ENCODE measurements at places on chromosomes 3 and 15.

GRCh38 chr3:16504692-16505091, 8.8 kb downstream of the RFTN1 start:
- no peak for DNase-seq

GRCh38 chr15:78049691-78050440, 27.6 kb downstream of the TBC1D2B start:
- no peak for DNase-seq

- no peak for DNase-seq
These were observed 111.4 kb upstream of the TOPAZ1 start for GRCh38 chr3:44130249-44130648.

GRCh38 chr15:55434989-55435825, 26.9 kb downstream of the PIERCE2 start:
- DNase-seq: no peak

DNA sequence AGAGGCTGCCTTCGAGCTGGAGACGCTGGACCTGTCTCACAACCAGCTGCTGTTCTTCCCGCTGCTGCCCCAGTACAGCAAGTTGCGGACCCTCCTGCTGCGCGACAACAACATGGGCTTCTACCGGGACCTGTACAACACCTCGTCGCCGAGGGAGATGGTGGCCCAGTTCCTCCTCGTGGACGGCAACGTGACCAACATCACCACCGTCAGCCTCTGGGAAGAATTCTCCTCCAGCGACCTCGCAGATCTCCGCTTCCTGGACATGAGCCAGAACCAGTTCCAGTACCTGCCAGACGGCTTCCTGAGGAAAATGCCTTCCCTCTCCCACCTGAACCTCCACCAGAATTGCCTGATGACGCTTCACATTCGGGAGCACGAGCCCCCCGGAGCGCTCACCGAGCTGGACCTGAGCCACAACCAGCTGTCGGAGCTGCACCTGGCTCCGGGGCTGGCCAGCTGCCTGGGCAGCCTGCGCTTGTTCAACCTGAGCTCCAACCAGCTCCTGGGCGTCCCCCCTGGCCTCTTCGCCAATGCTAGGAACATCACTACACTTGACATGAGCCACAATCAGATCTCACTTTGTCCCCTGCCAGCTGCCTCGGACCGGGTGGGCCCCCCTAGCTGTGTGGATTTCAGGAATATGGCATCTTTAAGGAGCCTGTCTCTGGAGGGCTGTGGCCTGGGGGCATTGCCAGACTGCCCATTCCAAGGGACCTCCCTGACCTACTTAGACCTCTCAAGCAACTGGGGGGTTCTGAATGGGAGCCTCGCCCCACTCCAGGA, 21.1 kb downstream of the NRROS start:
- DNase-seq: no peak

- peak; percentile 5 for DNase-seq
These were observed 451.1 kb upstream of the KCNMB2 start for GRCh38 chr3:178084938-178085816.

GRCh38 chr3:129378949-129379348, 49.5 kb downstream of the EFCAB12 start:
- no peak for DNase-seq

GRCh38 chr3:59374091-59374817, 324.4 kb upstream of the CFAP20DC start:
- DNase-seq: no peak

- no peak for DNase-seq
These were observed 334 bp upstream of the IGSF11 start for GRCh38 chr3:119035014-119035346.

DNA sequence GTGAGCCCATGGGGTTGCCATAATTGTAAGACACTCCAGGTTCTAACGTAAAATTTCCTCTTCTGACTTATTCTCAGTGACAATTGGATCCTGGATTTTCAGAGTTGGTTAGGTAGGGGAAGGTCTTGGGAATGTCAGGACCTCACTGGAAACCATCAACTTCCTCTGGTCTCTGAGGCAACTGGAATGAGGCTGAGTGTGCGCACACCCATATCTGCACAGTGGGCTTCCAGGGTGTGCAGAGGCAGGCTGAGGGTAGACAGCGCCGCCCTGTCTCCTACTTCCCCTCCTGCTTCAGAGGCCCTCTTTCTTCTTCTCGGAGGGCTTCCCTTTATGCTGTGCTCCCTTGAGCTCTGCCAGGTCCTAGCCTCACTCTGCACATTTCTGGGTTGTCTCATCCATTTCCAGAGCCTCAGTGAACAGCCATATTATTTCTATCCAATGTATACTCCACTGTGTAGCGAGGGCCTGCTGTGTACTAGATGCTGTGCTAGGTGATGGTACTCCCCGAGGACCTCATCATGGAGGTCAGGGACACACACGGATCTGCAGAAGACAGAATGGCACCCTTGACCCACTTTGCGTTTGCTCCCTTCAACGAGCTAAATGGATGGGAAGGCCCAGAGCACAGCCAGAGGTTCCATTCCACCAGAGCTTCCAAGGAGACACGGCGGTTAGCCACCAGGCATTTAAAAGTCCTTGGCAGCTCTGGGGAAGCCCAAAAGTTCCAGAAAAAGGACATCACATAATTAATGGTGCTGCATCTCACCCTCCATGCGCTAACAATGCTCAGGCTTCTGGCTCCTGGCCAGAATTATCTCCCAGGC, 18.3 kb downstream of the ACAA1 start:
- DNase-seq: no peak

GRCh38 chr3:81953111-81953510, 191.7 kb upstream of the GBE1 start:
- DNase-seq: no peak

GRCh38 chr3:175777495-175777894, 918.4 kb downstream of the NAALADL2 start:
- DNase-seq: no peak

GRCh38 chr15:64441852-64442251, 18.5 kb upstream of the ZNF609 start:
- no peak for DNase-seq

DNA sequence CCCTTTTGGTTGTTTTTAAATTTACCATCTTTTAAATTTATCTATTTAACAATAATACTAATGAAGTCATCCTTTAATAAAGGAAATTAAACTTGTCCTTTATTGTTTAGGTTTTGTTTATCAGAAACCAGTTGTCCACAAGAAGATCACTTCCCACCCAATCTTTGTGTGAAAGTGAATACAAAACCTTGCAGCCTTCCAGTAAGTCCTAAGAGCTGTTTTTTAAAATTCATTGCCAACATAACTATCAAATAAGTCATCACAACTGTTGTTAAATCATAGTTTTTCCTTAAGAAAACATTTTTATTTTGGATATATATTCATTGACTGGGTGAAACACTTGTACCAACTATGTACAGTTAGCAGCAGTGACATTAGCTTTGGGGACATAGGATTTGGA, 59.4 kb downstream of the CALML4 start:
- no peak for DNase-seq

- DNase-seq: no peak
These were observed 53.8 kb downstream of the UBE2E2 start for GRCh38 chr3:23256741-23257435.

- no peak for DNase-seq
These were observed 24.0 kb upstream of the CSTA start for GRCh38 chr3:122301063-122301462.

DNA sequence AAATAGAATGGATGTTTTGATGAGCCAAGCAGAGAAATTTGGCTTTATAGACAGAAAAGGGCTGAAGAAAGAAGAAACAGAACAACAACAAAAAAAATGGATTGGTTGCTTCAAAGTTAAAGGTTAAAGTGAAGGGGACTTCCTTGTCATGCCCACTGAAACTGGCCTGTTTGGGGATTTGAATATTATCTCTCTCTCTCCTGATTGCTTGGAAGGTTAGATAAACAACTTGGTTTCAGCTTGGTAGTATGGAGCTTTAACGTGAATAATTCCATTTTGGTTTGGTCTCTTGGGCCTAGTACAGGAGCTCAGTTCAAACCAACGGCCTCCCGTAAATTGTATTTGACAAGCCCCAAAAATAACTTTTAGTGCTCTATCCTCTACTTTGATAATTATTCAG, 70.8 kb upstream of the MBNL1 start:
- DNase-seq: no peak

- DNase-seq: no peak
These were observed 129.7 kb downstream of the PROS1 start for GRCh38 chr3:93843981-93844380.

GRCh38 chr15:32878342-32878741, 160.5 kb downstream of the GREM1 start:
- no peak for DNase-seq

- DNase-seq: no peak
These were observed 100.3 kb downstream of the STRIT1 start for GRCh38 chr3:155192957-155193746.

DNA sequence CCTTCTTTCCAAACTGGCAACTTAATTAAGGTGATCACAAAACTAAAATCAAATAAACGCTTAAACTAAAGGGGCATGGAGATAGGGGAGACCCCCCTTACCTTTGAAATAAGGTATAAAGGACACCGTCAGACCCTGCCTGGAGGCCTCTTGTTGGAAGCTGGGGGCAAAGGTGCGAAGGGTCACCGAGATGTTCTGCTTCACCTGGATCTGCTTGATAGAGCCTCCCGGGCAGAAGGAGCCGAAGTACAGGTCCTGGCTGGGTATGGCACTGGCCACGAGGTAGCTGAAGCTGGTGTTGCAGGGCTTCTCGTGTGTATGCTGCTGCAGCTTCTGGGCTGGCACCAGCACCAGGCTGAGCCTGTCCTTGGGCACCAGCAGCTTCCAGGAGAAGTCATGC, 53.0 kb downstream of the CDCP1 start:
- no peak for DNase-seq

DNA sequence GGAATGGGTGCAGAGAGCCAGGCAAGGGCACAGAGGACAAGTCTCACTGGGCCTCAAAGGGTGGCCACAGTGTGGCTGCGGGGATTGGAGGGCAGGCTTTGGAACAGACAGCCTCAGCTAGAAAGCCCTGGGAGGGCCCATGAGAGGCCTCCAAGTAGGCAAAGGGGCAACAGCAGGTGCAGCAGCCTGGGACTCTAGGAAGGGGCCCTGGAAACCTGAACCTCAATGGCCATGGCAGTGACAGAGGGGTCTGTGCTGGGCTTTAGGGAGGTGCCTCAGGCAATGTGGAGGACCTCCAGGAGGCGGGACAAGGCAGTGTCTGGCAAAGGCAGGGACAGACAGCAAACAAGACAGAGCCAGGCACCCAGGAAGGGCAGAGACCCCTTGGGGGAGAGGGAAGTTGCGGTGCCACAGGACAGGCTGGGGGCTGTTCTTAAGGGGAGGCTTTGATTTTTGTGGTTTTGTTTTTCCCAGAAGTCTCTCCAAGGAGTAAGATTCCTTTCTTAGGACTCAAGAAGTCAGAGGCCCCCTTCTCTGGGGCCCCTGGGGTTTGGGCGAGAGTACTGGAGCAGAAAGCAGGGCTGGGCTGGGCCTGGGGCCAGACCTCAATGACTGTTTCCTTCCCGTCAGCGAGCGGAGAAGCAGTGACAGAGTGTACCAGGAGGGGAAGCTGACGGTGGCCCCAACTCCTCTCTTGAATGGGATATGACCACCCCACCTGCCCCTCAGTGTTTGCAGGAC, 9.7 kb downstream of the STOML1 start:
- no peak for DNase-seq

DNA sequence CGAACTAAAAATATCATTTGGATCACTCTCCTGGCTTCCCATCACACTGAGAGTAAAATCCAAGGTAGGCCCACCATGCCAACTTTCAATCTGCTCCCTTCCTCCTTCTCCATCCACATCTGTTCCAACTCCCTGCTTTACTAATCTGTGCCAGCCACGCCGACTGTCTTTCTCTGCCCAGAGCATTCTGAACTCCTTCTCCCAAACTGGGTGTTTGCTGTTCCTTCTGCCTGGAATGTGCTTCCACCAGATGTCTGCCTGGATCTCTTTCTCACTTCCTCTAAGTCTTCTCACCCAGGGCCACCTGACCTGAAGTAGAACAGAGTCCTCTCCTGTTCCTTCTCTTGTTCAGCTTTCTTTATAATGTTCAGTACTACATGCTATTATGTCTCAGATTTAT, 5.6 kb upstream of the ARL8B start:
- DNase-seq: no peak

GRCh38 chr3:184259878-184260723, 1.3 kb downstream of the CAMK2N2 start:
- DNase-seq: peak; percentile 35

DNA sequence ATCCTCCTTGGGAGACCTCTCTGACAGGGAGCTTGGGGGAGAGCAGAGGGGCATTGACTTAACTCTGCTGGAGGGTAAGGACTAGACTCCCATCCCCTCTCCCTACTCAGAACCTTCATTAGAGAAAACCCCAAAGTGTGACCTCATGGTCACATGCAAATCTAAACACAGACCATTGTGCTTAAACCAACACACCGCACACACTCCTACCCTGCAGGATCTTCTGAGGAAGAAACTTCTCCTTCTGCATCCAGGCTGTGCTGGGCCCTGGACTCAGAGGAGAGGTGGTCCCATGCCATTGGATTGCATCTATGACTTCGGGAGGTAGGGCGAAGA, 805 bp upstream of the PARP16 start:
- DNase-seq: no peak

GRCh38 chr15:45640616-45641015, 5.8 kb downstream of the SQOR start:
- no peak for DNase-seq

- DNase-seq: no peak
These were observed 207.9 kb upstream of the SATB1 start for GRCh38 chr3:18633002-18633401.

GRCh38 chr3:13207578-13207922, 134.3 kb upstream of the IQSEC1 start:
- no peak for DNase-seq

DNA sequence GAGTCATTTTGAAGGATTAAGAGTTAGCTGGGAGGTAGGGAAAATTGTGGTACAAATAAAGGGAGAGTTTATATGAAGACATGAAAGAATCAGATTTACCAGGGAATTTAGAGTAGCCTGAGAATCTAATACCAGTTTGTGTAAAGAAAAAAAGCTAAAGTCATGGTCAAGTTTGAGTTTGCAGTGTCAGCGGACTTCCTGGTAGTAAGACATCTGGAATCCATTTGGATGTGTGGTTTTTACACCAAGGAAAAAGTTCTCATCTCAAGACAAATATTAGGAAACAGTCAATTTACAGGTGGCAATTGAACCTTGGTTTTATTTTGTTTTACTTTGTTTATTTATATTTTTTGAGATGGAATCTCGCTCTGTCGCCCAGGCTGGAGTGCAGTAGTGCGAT, 1.5 kb upstream of the P2RY12 start:
- DNase-seq: no peak

DNA sequence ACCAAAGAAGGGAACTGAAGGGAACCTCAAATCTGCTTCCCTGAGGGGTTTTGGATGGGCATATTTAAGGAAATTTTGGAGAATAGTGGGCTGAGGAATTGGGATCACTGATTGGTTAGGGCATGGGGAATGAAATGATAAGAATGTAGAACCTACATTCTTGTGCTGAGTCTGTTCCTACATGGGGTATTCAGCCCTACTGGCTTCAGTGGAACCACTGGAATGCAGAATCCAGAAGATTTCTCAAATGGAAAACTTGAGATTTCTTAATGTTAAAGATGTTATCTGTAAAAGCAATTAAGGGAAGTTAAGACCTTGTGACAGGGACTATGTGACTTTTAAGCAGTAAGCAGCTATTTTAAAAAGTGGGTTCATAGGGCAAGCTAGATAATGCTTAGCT, 1062.4 kb downstream of the AGBL1 start:
- no peak for DNase-seq

Data from effector CD4-positive, alpha-beta T cell (primary cell).